ENCODE measurements at places on chromosomes 4 and X.

DNA sequence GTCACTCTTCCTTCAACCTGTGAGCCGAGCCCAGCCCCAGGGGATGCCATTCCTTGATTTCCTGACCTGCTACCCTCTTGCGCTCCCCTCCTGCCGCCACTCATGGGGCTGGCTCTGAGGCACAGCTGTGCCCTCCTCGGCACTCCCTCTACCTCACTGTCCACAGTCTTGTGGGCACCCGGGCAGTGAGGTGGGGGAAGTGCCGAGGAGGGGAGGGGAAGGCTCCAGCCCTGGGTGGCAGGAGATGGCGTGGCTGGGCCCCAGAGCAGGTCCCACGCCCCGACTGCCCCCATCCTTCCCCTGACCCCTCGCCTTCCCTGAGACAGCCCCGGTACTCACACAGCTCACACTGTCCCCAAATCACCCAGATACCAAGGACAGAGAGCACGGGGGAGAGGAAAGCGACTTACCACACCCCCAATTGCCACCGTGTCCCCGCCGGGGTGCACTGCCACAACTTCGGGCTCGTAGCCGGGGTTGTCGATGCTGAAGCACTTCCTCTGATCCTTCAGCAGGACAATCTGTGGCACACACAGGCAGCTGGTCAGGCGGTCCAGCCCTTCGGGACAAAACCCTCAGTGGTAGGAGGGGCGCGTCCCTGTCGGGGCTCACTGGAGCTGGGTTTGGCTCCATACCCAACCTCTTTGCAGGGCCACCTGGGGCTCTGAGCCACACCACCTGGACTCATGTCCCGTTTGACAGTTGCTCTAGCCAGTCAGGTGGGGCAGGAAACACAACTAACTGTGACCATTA, 37.9 kb downstream of the WDR1 start:
- no peak for DNase-seq

DNA sequence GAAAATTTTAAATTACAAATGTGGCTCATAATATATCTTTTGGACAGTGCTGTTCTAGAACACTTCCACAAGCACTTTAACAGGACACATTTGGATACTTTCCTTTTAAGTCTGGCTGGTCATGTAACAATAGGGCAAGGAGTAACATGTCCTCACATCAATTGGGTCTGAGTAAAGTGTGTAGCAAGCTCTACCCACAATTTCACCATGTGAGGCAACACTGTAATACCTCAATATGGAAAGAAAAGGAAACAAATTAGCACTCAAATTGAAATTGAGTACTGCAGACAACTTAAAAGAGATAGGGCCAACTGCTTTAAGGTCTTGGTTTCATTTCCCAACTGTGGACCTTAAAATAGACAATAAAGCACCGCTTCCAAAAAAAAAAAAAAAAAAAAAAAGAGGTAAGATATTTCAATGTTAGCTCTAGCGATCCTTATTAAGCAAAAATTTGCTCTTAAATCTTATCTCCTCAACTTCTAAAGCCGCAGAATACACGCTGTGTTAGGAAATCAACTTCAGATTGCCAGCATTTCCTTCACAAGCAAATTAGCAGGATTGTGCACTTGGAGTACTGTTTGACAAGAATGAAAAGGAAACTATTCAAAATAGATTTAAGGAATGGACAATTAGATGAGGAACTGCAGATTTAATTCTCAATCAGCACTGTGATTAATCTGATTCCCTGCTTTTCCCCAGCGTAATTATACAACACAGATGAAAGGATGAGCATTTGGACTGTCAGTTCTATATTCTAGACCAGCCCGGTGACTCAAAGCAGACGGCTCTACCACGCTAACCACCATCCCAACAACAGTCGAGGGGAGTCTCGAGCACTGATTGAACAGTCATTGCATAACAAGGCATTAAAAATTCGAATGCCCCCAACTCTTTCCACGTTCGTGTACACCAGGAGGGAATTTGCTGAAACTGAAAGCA, 1.6 kb downstream of the CASK start:
- no peak for DNase-seq

- DNase-seq: no peak
Measured at GRCh38 chrX:39427906-39428305, 626.6 kb downstream of the MID1IP1 start.

DNA sequence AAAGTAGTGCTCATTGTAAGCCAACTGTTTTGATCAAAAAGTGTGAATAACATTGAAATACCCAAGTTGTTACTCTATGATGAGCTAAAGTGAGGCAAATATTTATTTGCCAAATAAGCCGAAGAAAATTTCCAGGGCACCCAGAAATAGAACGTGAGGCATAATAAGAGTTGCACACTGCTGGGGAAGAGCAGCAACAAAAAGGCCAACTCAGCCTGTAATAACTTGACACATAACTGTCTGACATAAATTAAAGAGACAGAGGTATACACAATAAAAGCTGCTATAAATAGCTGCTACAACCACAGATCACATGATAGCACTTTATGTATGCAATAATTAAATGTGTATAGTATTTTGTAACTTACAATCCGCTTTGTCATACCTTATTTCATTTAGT, 2.0 kb upstream of the ABCB7 start:
- DNase-seq: no peak

- no peak for DNase-seq
Measured at GRCh38 chr4:177986236-177986635, 544.0 kb upstream of the AGA start.

DNA sequence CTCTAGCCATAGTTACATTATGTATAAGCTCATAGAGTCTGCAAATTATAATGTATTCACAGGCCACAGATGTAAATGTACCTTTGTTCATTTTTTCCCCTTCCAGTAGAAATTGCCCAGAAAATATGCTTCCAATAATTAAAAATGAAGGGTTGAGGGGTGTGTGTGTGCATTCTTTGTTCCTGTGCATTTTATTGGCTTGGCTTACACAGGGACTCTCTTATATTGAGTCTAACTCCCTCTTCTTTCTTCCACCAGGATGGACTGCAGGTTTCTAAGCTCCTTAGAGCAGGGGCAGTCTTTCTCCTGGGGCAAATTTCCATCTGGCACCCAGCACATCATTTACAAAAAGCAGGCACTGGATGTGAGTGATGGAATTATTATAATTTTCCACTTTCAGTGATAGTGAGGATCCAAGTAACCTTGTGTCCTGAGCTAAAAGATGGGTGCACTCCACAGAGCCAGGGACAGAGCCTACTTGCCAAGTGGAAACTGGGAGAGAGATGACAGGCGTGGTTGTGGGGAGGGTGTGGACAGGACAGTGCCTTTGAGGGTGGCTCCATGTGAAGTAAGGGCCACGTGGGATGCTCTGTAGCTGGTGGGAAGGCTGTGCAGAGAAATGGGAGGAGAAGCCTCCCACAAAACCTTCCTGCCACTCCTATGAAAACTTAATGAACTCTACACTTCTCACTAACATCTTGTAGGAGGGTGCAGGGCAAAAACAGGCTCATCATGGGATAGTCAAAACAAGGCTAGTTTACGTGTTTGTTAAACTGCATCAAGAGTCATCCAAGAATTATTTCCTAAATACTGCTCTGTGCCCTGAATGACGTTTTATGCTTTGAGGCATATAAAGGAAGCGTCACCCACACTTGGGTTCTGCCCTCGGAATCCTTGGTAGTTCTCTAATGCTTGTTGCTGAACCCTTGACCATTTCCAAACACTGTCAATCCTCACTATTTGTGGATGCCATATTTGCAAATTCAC, 16.0 kb downstream of the IGFBP7 start:
- DNase-seq: no peak

- DNase-seq: no peak
Measured at GRCh38 chr4:188975271-188975670, 836.0 kb downstream of the TRIML1 start.

- DNase-seq: no peak
Measured at GRCh38 chr4:4734425-4734824, 125.0 kb upstream of the MSX1 start.

DNA sequence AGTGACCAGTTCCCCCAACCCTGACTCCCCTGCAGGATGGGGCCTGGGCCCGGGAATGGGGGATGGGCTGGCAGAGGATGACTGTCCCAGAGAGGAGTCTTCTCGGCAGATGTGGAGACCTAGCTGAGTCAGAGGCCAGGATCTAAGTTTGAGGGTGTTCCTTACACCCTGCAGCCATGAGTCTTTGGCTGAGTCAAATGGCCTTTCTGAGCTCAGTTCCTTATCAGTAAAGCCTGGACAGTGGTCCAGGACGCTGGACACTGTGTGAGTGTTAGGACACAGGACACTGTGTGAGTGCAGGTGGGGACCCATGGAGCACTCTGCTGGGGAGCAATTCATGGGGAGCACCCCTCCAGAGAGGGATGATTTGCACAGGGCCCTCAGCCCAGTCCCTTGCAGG, 5.0 kb downstream of the IL9R start:
- DNase-seq: no peak

- DNase-seq: no peak
Measured at GRCh38 chr4:68658672-68659071, 11.8 kb downstream of the UGT2B15 start.

DNA sequence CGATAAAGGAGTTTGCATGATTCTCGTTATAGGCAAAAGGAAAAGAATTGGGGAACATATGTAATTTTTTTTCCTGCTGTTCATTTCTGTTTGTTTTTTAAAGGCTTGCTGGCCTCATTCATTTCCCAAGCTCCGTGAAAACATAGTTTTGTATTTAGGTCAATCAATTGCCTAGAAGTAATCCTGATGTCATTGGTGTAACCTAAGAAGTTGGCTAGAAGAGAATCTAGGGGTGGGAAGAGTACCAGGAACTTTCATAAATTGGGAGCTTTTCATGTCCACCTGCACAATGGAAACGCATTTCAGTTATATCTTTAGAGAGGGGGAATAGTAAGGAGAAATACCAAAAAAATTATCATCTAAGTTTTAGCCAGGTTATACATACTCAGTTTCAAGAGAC, 3.8 kb downstream of the RAPGEF2 start:
- DNase-seq: no peak

- DNase-seq: peak; percentile 13
Measured at GRCh38 chrX:40996886-40997530, 88.2 kb upstream of the USP9X start.

DNA sequence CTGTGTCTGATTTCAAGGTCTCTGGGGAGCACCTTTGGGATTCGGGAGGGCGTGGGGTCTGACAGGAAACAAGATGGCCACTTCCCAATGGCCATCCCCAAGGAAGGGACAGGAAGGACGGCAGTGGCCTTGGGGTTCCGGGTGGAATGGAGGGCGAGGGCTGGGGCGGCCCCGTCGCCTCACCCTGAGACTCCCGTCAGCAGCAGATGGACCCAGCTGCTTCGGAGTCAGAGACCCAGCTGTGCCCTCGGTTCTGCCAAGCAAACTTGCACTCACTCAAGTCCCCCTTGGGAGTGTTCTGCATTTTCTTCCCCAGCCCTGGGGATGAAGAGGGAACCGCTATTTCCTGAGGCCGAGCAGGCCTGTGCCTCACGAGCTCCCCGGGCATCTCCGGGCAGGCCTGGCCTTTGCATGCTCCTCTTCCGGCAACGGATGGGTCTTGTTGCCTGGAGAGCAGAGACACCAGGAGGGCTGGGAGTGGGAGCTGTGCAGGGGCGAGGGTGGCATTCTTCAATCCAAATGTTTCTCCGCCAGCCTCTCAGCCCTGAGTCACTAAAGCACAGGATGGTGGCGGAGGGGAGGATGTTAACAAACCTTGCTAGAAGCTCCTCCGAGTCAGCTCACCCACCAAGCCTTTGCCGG, 6.8 kb upstream of the DUSP9 start:
- DNase-seq: no peak

DNA sequence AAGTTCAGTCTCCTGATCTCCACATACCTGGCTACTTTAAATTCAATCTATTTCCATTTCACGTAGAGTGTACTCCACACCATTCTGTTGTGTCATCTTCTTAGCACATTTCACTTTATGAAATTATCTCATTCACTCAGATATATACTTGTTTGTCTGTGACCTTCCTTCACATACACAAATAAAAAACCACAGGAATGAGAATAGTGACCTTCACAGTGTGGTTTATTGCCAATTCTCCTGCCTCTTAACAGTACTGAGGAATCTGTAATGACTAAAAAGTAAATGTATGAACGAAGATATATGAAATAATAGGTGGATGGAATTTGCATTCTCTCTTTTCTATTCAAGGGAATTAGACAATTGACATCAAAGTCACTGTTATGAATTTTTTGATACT, 183.9 kb upstream of the PCDH7 start:
- no peak for DNase-seq

DNA sequence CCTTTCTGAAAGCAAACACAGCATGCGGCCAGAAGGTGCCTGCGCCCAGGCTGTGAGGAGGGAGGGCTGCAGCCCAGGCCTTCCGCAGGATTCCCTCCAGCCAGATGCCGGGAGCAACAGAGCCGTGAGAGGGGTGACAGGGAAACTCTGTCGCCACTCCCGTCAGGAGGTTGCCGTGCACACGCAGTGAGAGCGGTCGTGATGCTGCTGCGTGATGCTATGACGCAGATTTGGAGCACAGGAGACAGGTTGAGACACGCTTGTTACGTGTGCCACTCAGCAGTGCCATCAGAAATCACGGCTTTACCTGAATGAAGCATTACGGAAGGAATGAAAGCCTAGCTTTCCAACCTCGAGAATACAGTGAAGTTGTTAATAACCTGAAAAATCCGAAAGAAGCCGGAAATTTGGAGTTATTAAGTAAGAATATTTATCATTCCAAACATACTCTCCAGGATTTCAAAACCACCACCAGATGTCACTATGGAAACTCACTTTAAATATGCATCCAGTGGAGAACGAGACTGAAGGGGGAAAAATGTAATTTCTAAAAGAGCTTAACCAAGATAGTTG, 54.4 kb downstream of the FAT1 start:
- no peak for DNase-seq

GRCh38 chr4:152171556-152171955, 364.3 kb downstream of the FBXW7 start:
- DNase-seq: no peak

DNA sequence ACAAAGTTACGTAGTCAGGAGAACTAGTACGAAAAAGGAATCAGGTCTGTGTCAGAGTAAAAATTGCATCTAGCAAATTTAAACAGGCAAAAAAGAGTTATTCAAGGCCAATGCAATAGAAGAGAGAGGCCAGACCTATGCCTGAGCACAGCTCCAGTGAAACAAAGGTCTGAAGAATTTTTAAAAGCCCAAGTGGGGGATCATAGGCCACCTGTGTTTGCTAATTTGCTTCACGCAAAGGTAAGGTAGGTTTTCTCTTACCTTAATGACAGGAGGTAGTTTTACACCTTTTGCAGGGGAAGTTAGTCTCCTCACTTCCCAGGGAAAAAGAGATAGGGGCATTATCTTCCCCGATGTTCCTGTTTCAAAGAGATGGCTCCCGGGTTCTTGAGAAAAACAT, 448.6 kb upstream of the TECRL start:
- DNase-seq: no peak

- no peak for DNase-seq
Measured at GRCh38 chr4:153248641-153249198, 44.5 kb downstream of the TRIM2 start.

All from mucosa of gallbladder (tissue), 1 donor.